ENCODE measurements at places on chromosomes 6 and 20.

DNA sequence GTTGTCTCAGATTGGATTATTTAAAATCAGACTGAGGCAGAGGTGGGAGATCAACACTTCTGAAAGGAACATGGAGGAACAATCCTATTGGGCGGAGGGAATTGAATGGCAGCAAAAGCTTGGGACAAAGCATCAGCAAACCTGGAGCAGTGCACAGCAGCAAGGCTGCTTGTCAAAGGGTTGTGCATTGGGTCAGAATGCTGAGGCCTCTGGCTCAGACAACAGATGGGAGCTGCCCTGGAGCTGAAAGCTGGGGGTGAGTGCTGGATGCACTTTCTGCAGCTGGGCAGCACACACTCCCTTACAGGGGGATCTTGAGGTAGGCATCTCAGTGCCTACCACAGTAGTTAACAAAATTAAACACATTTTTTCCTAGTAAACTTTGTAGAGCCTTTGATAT, 634.4 kb upstream of the MMS22L start:
- no peak for DNase-seq

GRCh38 chr6:109260126-109260525, 122.1 kb downstream of the CD164 start:
- no peak for DNase-seq

GRCh38 chr6:144834426-144835038, 549.4 kb downstream of the UTRN start:
- no peak for DNase-seq

GRCh38 chr20:63175038-63175895, 40.7 kb downstream of the YTHDF1 start:
- DNase-seq: no peak

GRCh38 chr6:114712129-114712662, 369.4 kb upstream of the HS3ST5 start:
- DNase-seq: no peak
